ENCODE measurements at places on chromosomes 7 and 10. TPM values are rescaled to one million over a fixed set of nuclear protein-coding genes. Genes with fewer than 3 reads are reported as not detected.

DNA sequence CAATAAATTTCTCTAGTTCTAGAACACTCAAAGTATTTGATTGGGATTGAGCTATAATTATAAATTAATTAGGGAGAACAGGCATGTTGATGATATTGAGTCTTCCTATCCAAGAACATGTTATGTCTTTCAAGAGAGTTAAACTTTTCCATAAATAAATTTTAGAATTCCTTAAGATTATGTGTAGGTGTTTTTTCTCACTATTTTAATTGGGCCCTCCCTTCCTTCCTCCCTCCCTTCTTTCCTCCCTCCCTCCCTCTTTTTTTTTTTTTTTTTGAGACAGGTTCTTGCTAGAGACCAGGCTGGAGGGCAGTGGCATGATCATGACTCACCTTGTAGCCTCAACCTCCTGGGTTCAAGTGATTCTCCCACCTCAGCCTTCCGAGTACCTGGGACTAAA, 20.2 kb downstream of the EXOC6 start:
- no peaks in the 10 kb centered on the region for H3K27me3 ChIP-seq
- no peak for DNase-seq
- H3K27ac ChIP-seq = no peak overlapping the region
- H3K36me3 ChIP-seq = no peaks in the 10 kb centered on the region
- H3K4me1 ChIP-seq = peaks cover 12% of the 10 kb centered on the region
- no peak overlapping the region for H3K4me3 ChIP-seq

The FAM131B gene
- 2.3 TPM for total RNA-seq

- H3K27ac ChIP-seq = no peak overlapping the region
- H3K4me3 ChIP-seq = no peak overlapping the region
- H3K27me3 ChIP-seq = no peaks in the 10 kb centered on the region
Observed at GRCh38 chr7:107353701-107354100, 116.2 kb upstream of the GPR22 start.

DNA sequence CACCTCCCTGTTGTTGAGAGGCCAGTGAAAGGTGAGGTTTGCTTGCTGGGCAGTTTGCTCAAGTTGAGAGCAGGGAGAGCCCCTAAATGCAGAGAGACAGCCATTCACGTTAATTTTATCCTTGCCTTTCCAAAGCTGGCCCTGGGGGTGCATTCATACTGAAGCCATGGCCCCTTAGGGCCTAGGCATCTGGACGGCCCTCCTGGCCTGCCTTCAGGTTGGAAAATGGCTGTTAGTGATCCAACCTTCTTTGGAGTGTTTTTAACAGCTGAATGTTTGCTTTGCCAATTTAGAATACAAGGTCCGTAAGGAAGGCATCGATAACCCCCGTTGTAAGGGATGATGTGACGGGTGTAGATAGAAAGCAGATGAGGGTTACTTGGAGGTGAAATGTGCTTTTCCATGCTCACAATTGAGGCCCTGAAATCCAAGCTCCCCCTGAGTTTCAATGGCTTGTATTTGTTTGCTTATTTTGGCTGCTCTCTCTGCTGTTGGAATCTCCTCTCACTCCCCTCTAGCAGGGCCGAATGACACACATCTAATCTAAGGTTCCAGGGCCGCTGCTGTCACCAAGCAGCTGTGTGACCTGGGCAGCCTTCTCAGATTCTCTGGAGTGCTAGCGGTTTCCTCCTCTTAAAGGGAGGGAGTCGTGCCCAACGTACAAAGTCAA, 171.6 kb upstream of the MKI67 start:
- no peaks in the 10 kb centered on the region for H3K4me1 ChIP-seq
- H3K27me3 ChIP-seq = peaks cover 1% of the 10 kb centered on the region
- no peaks in the 10 kb centered on the region for H3K36me3 ChIP-seq
- H3K27ac ChIP-seq = no peak overlapping the region
- DNase-seq = no peak

GRCh38 chr7:41738336-41738735, 35.4 kb upstream of the INHBA start:
- peaks cover 11% of the 10 kb centered on the region for H3K27me3 ChIP-seq

GRCh38 chr7:108794466-108794865, 224.8 kb downstream of the DNAJB9 start:
- H3K4me1 ChIP-seq = no peaks in the 10 kb centered on the region
- no peak for DNase-seq
- H3K27me3 ChIP-seq = no peaks in the 10 kb centered on the region
- H3K36me3 ChIP-seq = no peaks in the 10 kb centered on the region
- no peak overlapping the region for H3K27ac ChIP-seq
